ENCODE measurements at places on chromosomes 2 and 18. TPM values are rescaled to one million over a fixed set of nuclear protein-coding genes. Genes with fewer than 3 reads are reported as not detected.

OSBPL6 gene
- total RNA-seq = 3.9 TPM

TBR1 gene
- under 0.01 TPM for total RNA-seq

CRYGD gene
- total RNA-seq = not detected

VAMP8 gene
- total RNA-seq = 16.8 TPM

HOXD13 gene
- not detected for total RNA-seq

GCKR gene
- total RNA-seq = 6.7 TPM

AKAIN1 gene
- not detected for total RNA-seq

HS6ST1 gene
- 13.0 TPM for total RNA-seq

CCDC178 gene
- total RNA-seq = not detected

ZNF396 gene
- total RNA-seq = 0.56 TPM

NIF3L1 gene
- 14.3 TPM for total RNA-seq

Measured in endothelial cell of coronary artery (primary cell).